ENCODE measurements at places on chromosomes 2 and 18.
A peak's percentile ranks its signal among the peaks of the same experiment; 100 is the strongest.

DNA sequence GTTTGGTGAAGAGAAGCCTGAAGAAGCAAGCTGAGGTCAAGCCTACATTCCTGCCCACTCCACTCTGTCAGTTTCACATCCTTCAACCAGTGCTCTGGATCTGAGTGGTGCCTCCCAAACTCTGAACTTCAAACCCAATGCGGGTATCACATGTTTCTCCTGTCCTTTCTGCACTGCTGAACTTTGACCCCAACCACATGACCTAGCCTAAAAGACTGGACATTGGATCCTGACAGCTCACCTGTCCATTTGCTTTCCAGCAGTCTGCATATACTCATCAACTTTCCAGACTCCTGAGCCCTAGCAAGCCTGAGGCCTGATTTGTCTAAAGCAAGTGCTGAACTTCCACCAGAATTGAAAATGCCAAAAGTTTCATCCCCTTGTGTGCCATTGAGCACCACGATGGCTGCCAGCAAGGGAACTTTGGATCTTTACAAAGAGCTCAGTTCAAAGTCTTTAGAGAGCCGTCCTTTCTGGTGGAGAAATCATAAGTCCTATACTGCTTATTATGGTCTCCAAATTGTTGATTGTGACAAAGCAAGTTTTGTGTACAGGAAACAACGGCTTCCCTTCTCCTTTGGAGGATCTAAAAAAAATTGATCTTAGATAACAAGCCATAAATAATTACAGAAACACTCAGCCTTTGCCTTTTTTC, 37.6 kb upstream of the ITGA6 start:
- no peak for DNase-seq

- DNase-seq: no peak
Observed at GRCh38 chr2:99988599-99988998, 153.8 kb downstream of the AFF3 start.

GRCh38 chr18:52979892-52980291, 639.9 kb downstream of the DCC start:
- DNase-seq: no peak

DNA sequence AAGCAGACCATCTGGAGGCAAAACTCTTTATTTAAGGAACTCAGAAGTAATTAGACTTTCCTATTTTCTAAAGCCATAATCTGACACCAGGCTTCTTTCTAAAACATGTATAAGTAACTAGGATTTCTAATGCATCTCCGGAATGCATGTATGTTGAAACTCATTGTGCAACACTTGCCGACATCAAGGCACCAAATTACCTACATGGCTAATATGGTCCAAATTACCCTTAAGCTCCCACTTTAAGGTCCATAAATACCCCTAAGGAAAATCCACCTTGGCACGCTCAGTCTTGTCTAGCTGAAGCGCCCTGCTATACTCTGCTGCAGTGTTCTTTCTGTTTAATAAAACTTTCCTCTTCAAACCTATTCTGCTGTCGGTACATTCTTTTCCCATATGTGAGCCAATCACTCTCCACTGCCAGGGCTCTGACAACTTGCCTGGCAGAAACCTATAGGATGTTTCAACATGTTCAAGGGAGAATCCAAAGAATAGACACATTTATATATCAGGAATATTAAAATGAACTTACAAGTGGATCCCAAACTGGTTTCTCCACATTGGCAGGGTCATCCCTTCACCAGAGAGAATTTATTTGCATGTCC, 171.9 kb downstream of the GALNT1 start:
- DNase-seq: no peak

DNA sequence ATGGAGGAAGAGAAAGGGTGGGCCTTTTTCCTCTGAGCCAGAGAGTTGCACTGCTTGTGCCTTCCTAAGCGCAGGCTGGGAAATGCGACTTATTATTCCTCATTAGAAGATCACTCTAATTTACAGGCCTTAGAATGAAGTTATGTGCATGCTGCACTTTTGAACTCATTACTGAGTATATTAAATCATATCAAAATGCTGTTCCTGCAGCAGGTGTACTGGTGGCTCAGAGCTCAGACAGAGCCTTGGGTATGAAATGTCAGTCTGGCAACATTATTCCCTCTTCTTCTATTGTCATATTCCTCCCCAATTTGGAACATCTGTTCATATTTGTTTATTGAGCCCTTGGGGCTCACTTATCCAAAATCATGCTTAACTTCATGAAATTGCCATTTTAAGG, 85.5 kb downstream of the ADCYAP1 start:
- DNase-seq: no peak

DNA sequence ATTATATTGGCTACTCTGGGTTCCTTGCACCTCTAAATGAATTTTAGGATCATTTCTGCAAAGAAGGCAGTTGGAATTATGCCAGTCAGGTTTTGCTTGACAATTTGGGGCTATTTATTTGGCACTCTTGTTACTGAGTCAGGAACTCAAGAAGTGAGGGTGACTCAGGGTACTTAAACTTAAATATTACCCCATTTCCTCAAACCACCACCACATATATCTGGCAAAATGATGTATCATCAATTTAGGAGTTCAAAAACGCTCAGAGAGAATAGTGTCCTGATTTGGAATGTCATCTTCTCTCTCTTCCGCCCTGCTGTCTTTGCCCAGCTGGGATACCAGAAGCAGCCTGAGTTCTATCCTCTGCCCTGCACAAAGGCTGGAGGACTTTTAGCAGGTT, 2.4 kb upstream of the THNSL2 start:
- no peak for DNase-seq

- DNase-seq: peak; percentile 7
Observed at GRCh38 chr2:197360744-197361156, 50.2 kb upstream of the ANKRD44 start.

DNA sequence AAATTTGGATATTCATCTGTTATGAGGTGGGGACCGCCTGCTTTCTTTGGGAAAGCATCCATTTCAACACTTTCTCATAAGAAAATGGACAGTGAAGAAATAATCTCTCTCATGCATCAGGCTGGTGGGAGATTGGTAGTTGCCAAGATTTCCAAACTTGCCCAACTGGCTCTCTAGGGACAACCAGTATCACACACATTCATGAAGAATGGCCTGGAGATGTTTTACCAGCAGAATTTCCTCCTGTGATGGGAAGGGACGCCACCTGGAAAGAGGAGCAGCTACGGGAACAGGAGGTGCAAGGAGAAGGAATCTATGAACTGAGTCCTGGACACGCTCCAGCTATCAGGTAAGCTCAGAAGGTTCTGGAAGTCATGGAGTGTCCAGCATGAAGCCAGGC, 39.4 kb downstream of the LIPG start:
- no peak for DNase-seq

DNA sequence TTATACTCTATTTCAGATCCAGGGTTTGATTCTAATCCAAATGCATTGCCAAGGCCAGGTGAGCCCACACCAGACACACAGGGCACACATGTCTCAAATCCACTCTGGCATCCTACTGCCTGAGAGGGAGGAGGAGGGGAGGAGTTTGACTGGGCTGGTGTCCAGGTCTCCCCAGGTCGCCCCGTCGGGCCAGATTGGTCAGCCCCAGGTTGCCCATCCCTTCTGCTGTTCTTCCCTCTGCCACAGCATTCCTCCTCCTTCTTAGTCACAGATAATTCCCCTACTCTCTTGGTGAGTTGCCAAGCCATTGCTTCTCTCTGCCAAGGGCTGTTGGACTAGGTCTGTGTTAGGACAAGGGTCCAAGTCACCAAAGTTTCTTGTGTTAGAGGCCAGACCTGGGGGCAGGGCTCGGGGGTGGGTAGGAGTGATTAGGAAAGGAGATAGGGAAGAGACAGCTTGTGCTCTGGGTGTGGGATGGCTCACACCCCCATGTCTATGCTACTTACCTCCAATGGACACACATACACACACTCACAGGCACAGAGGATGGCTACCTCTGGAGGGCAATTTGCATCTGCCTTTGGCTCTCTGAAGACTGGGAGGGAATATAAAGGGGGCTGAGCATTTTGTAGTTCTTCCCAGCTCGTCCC, 2.5 kb upstream of the EGR4 start:
- DNase-seq: no peak

DNA sequence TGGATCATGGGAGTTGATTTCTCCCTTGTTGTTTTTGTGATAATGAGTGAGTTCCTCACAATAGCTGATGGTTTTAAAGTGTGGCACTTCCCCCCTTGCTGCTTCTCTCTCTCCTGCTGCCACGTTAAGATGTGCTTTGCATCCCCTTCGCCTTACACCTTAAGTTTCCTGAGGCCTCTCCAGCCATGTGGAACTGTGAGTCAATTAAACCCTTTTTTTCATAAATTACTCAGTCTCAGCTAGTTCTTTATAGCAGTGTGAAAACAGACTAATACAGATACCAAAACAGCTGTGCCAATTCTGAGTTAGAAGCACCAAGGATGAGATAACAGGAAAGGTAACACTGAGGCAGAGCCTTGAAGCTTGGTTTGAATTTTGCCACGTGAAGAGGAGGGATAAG, 44.7 kb downstream of the ITSN2 start:
- no peak for DNase-seq

GRCh38 chr2:173544641-173545363, 190.1 kb downstream of the CDCA7 start:
- DNase-seq: no peak

DNA sequence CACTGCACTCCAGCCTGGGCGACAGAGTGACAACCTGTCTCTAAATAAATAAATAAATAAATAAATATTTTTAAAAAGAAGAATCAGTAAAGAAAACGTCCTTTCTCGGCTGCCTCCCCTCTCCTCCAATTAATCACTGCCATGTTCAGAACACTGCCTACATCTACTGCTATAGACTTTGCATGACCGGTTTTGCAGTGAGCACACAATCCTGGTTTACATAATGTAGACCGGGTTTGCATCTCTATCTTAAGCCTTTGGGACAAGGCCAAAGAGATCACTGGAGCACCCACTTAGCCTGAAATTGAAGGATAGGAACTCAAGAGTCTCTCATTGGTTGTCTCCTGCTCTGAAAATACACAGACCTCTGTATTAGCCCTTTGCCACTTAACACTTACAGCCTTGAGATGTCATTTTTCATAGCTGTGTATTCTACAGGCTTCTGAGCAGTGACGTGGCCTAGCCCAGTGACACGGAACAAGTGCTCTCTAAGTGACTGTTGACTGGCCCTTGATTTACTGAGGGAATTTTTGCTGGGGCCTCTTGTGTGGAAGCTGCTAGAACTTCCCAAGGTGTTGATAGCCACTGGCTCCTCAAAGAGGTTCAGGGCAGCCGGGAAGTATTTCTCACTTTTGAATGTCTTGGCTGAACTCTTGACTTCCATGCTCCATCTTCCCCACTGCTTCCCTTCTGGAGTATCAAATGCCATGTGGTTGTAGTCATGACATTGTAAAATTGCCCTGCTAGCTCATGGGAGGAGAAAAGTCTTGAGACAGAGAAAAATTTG, 45.3 kb upstream of the CCBE1 start:
- peak; percentile 89 for DNase-seq

- DNase-seq: no peak
Observed at GRCh38 chr2:235563056-235563910, 69.4 kb downstream of the AGAP1 start.

GRCh38 chr18:23875966-23876895, 138.3 kb upstream of the TTC39C start:
- DNase-seq: no peak

DNA sequence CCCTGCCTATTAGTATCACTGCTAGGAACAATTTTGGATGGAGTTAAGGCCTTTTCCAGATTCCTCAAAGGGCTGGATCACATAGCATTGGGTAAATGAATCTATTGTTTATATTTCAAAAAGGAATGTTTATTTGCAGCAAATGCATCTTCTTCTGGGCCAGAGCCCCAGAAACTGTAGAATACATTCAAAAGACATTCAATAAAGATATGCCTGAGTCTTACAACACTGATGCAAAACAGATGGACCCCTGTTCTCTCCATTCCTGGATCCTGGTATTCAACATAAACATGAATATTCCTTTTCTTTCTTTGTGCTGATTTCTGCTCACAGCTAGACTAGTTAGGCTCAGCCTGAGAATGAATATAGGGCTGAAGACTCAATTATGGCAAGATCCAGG, 227.2 kb upstream of the KLHL29 start:
- DNase-seq: no peak

GRCh38 chr18:51185075-51185474, 12.4 kb downstream of the MEX3C start:
- DNase-seq: no peak

- peak; percentile 21 for DNase-seq
Observed at GRCh38 chr2:183348492-183348891, 224.2 kb downstream of the NUP35 start.

- DNase-seq: no peak
Observed at GRCh38 chr2:33680644-33681363, 81.7 kb upstream of the FAM98A start.

- DNase-seq: no peak
Observed at GRCh38 chr2:69745035-69745434, 3.1 kb downstream of the ANXA4 start.

GRCh38 chr2:149858216-149858615, 270.6 kb upstream of the MMADHC start:
- DNase-seq: no peak

GRCh38 chr2:7572450-7572849, 655.2 kb downstream of the RNF144A start:
- no peak for DNase-seq

GRCh38 chr2:15041429-15041837, 408.9 kb downstream of the LRATD1 start:
- peak; percentile 60 for DNase-seq

- DNase-seq: no peak
Observed at GRCh38 chr18:25341831-25342230, 10.1 kb downstream of the ZNF521 start.

GRCh38 chr2:135226961-135227360, 174.9 kb downstream of the RAB3GAP1 start:
- DNase-seq: no peak

DNA sequence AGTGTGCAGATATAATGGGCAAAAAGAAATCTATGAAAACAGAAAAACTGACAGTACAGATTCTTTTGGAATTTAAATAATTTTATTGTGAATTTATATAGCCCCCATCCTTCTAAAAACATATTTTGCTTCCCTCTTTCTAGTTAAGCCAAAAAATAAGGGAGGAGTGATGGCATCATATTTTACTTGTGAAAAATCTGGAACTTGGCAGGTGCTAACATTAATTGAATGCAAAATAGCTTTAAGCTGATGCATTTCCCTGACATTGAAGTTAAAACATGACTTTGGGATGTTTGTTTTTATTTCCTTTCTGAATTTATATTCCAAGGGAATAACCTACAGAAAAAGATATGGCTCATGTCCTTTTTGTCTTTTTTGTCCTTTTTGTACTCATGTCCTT, 82.6 kb upstream of the RBM44 start:
- no peak for DNase-seq

DNA sequence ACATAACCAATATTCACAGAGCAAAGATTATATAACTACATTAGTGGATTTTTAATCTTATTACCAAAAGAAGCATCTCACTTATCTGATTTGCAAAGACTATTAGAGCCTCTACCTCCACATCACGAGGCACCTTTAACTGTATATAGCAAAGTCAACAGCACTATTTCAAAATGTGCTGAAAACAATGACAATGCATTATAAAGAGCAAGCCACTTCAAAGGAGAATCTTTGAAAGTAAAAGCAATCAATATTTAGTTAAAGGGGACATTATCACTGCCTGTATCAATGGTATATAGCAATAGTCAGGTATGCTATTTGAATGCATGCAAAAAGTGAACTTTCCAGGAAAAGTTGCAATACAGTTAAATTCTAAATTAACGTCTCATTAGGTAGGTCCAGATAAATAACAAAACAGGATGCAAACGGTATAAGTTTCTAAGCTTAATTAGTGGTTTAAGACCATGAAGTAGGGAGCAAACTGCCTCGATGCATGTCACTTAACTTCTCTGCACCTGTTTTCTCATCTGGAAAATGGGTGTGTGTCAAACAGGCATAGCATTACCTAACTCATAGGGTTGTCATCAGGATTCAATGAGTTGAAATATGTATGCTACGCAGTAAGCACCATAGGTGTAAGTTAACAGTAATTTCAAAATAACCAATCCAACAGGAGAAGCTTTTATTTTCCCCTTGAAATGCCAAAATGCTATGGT, 31.6 kb downstream of the ATL2 start:
- no peak for DNase-seq
